ENCODE measurements at places on chromosomes 2 and 18.

DNA sequence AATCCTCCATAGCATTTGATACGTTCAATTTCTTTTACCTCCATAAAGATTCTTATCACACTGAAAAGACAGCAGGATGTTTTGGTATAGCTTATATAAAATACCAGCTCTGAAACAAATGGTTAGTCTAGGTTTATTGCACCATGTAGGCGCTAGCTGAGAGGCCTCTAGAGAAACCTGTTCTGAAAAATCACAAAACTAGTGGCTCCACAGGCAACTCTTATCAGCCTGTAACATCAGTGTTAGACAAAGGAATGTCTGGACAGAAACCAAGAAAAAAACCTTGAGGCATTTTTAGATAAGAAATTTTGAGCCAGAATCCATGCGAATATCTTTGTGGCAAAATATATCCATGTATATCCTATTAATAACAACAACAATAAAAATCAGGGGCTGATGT lies 440.4 kb upstream of the MAP2 start:
- no peak for DNase-seq

GRCh38 chr2:126909366-126909765 lies 10.7 kb downstream of the TEX51 start:
- DNase-seq = no peak

GRCh38 chr2:100040906-100041305 lies 101.5 kb downstream of the AFF3 start:
- no peak for DNase-seq

DNA sequence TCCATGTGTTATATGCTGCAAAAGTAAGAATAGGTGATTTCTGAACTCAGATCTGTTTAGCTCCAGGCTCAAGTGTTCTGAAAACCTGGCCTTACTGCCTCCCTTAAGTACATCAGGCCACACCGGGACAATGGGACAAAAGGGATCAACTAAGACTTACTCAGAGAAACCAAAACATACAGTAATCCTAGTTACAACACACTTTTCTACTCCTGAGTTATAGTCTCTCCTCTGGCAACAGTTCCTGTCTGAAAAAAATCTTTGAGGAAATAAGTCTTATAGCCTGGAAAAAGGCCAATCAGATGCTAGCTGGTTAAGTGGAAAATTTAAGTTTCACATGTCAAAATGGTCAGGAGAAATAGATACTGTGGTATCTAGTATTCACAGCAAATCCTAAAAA lies 5.6 kb downstream of the METTL5 start:
- no peak for DNase-seq

GRCh38 chr2:191983591-191983990 lies 136.7 kb upstream of the CAVIN2 start:
- DNase-seq = no peak

DNA sequence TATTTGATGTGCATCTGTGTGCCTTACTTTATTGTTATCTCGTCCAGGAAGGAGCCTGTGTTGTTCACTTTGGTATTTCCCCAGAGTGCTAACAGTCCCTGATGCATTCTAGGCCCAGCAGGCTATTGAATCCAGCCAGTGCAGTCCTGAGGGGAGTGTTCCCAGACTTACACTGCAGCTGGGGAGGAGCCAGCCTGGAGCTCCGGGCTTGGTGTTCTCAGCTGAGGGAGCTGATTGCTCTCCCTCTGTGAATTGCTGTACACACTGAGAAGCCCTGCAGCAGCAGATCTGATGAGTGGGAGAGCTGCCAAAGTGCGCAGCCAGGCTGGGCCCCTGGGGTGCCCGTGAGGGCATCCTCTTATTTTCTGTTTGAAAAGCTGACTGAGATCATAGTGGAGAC lies 159.2 kb downstream of the GALNT3 start:
- DNase-seq = no peak

- no peak for DNase-seq
Measured at GRCh38 chr18:63440219-63440618, 17.9 kb upstream of the VPS4B start.

DNA sequence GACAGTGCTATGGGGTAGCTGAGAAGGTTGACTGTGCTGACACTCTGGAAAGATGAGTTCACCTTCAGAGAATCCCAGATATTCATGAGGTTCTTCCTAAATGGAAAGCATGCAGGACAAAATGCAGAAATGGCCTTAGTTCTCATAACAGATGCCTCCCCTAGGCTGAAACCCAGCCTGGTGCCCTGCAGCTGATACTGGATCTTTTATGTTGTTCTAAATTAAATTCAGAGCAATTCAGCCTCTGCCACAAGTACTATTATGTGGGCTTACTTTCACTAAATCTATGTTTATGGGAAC lies 172.0 kb upstream of the SERPINE2 start:
- DNase-seq = no peak

DNA sequence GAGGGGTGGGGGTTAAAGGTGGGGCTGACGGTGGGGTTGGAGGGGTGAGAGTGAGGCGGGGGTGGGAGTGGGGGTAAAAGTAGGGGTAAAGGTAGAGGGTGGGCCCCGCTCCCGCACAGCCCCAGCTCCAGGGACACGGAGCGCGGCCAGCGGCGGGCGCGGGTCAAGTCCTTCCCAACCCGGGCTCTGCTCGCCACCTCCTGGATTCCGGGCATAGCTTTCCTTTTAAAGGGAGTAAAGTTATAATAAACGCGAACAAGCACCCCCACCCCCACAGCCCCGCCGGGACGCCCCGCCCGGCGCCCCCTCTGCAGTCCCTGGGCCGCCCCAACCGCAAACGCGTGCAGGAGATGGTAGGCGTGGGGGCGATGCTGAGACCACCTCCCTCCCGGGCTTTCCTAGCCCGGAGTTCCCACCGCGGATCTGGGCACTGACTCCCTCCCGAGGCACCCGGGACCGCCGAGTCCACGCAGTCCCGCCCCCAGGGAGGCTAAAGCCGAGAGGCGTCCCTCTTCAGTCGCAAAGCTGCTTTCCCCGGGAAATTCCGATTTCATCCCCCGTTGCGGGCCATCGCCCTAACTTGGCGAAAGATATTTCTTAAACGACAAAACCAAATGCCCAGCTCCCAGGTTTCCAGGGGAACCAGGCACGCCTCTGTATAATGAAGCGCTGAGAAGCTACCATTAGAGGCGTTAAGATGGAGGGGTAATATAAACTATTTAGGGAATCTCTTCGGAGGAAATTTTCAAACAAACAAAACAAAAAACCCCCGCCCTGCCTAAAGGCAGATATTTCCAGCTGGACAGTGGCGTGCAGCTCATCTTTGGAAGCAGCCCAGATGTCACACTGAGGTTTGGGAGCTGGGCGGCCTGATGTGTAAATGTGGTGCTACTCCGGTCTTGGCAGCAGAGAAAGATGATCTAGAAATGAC lies at the start of gene LIMS2:
LIMS2 (minus strand) TSS at position 200 of the 931 bp plus-strand sequence. CDS start 506 bp downstream, outside the sequence.
- no peak for DNase-seq

DNA sequence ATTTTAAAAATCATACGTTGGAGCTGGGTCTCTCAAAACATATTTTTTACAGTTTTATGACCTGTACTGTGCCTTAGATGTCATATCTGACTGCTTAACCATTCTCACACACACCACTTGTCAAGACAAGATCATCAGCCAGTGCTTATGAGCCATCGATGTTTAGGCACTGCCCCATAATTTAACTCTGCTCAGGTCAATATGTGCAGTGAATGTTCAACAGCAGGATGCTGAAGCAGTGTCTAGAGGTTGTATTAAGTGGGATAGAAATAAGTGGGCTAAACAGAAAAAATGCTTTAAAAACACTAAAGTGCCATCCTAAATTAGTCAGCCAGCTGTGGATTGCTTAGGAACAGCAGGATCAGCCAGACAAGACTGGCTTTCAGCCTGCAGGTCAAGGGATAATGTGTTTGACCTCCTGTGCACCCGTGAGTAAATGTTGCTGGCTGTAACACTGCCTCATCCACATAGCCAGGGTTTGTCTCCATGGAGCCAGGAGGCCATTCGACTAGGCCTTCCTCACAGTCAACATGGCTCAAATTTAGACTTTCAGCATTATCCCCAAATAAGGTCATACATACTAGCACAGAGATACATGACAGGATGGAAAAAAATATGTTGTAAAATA lies 139.0 kb upstream of the NXPH2 start:
- no peak for DNase-seq

DNA sequence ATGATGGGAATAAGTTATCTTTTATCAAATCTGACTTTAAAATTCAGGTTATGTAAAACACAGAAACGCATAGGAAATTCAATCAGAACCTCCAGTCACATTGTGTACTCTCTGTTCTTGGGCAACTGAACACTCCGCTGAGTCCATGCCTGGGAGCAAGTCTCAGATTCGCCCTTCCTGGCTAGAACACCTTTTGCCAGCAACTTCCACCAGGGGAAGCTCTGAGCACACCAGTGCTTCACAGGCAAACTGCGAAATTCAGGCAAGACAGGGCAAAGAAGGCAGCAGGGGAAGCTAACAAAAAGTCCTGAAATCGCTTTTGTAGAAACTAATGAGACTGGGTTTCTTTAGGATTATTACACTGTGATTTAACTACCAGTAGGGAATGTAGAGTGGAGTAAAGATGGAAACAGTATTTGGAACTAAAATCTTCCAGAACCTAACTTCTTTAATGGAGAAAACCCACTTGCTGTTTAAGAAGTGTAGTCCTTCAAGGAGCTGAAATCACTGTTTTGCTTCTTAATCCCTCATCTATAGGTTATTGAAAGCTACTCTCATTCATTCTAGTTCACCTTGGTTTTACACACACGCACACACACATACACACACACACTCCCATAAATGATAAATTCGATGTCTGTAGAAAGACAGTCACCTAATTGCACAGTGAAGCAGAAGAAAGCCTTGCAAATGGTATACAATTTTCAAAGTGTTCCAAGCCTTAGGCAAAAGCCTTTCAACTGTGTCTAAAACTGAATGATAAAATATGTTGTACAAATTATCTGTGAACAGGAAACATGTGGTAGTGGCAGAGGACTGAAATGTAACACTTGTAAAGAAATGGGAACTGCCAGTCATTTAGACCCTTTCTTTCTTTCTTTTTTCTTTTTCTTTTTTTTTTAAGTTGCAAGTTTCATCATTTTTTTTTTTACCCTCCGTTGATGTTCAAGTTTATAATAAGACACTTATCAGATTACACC lies 214.5 kb downstream of the TMEM182 start:
- no peak for DNase-seq

DNA sequence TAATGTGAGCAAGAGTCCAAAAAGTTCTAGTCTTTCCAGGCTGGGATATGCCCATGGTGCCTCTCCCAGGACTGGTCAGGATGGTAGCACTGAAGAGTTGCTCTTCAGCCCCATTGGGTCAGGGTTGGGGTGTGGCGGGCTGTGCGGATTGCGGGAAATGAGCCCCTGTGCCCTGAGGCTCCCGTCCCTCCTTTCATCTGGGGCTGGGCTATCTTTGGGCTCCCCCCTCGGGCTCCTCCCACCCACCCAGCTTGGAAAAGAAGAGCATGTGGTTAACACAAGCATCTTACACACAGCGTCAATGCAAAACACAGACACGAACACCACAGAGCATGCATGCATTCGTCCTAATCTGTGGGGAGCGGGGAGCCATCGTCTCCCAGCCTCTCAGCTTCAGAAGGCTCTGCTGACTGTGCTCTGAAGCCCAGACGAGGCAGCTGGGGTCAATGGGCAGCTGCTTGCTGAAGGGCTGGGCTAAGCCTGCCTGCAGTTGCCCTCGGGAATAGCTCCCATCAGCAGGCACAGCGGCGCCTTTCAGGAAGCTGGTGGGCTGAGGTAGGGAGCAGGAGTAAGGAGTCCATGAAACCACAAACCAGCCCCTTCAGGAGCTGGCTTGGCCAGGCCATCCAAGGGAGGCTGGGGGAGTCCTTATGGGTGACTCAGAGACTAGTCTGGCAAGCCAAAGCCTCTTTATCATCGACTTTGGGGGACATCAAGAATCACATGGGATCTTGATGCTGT lies 112.9 kb downstream of the CLIP4 start:
- no peak for DNase-seq

GRCh38 chr2:56127463-56128152 lies 56.2 kb upstream of the CCDC85A start:
- no peak for DNase-seq

DNA sequence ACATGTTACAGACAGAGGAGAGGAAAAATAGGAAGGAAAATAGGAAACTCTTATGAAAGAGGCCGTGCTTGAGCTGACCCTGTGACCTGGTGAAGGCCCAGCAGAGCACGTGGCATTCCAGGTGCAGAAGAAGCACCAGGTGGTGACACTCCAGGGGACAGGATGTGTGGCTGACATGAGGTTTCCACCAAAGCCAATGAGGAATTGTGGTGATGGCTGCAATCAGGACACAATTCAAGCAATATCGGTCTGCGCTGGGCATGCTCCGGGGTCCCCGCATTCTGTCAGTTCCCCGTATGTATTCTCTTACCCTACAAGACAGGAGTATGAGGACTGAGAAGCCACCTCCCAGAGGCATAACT lies 504.2 kb downstream of the EIPR1 start:
- no peak for DNase-seq

- no peak for DNase-seq
Measured at GRCh38 chr2:220259662-220260061, 632.2 kb downstream of the SLC4A3 start.

- no peak for DNase-seq
Measured at GRCh38 chr2:180572346-180572745, 408.1 kb upstream of the UBE2E3 start.

- DNase-seq = no peak
Measured at GRCh38 chr2:37405781-37406180, 61.4 kb downstream of the QPCT start.

DNA sequence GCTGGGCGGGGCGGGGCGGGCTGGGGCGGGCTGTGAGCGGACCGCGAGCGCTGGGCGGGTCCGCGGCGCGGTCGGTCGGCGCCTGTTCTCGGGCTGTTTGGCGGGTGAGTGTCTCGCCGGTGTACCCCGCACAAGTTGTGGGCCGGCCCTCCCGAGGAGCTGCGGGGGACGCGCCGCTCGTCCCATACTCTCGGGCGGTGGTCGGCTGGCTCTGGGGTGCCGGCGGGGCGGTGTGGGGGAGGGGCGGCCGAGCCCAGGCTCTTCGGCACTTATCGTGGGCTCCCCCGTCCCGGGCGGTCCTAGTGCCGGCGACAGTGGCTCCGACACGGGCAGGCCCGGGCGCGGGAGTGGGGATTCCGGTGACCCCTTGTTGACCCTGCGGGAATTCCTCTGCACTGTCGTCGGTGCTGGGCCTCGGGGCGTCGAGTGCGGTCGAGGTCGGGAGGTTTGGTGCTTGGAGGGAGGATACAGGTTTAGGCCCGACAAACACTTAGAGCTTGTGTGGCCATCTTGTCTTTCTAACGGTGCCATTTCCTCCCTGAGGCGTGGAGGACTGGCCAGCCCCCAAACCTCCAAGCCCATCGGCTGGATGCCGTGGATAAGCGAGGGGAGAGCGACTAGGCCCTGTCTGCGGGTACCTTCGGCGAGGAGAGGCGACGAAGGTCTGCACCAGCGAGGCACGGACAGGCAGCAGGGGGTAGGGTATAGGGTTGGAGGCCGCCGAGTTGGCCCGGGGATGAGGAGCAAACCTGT lies at the start of gene SEPTIN2:
SEPTIN2 (plus strand) TSS at position 47 of the 753 bp plus-strand sequence. CDS start 8,308 bp downstream, outside the sequence.
- DNase-seq = no peak
